ENCODE measurements at places on chromosomes 2 and 18.

DNA sequence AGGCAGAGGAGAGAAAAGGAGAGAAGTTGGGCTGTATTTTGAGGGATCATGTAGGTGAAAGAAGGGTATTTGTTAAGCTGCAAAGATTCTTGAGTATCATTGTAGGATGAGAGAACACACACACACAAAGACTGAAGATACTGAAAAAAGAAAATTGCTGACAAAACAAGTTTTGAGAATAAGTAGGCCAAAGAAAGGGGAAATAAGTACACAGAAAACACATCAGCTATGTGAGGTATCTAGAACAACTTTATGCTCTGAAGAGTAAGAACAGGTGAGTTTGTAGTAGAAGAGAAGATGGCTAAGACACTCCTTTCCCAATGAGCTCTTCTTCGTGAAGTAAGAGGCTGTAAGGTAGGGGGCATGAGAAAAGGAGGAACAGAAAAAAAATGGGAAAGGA, 28.2 kb downstream of the METTL8 start:
- DNase-seq, result no peak

- DNase-seq, result no peak
Observed at GRCh38 chr2:30713698-30714097, 93.5 kb downstream of the CAPN13 start.

DNA sequence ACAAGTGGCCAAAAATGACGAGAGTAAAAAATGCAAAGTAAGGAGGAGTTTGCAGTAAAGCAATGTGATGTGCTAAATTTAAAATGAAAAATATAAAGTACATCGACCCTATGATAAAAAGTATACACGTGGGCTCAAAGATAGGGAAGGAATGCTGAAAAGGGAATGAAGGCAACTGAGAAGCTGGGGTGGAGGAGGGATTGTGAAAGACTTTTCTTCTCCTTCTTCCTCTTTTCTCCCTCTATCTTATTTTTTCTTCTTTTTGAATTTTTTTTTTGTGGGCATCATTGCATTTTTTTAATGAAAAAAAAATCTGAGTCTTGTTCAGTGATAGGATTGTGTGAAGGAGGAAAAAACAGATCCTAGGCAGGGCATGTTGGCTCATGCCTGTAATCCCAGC, 57.6 kb upstream of the STK17B start:
- DNase-seq, result no peak

GRCh38 chr2:29892585-29893259, 28.7 kb downstream of the ALK start:
- no peak for DNase-seq

DNA sequence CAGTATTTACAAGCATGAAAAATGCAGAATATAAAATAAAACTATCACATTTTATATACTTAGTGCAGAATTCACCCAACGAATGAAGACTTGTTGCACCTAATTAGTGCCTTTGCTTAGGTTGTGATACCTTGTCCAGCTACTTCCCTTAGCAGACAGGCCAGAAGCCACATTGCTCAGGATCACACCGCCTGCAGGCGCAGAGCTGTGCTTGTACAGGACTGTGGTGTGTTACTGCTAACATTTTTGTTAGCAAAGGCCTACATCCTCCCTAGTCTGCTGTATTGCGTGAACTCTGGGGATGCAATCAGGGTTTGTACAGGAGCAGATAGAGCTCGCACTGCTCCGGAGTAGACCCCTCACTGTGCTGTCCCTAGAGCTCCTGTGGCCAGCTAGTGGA, 336.9 kb downstream of the CBLN2 start:
- no peak for DNase-seq

DNA sequence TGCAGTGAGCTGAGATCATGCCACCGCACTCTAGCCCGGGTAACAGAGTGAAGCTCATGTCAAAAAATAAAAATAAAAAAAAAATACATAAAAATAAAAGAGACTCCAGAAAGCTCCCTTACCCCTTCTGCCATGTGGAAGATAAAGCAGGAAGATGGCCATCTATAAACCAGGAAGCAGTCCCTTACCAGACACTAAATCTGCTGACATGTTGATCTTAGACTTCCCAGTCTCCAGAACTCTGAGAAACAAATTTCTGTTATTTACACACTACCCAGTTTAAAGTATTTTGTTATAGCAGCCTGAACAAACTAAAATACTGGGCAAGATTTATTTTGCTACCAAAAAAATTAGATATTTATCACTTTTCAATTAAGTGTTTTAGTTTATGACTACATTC, 136.2 kb upstream of the SMAD7 start:
- DNase-seq, result no peak

- DNase-seq, result no peak
Observed at GRCh38 chr2:68819556-68819955, 51.6 kb downstream of the BMP10 start.

All from activated CD4-positive, CD25-positive, alpha-beta regulatory T cell (primary cell).